Inflammatory macrophage treated with lipopolysaccharide for 4 hours (primary cell): ENCODE measurements at places on chromosomes 16 and 17.

GRCh38 chr17:74089869-74090464 lies 113.5 kb upstream of the RPL38 start:
- peak; percentile 75 for DNase-seq

DNA sequence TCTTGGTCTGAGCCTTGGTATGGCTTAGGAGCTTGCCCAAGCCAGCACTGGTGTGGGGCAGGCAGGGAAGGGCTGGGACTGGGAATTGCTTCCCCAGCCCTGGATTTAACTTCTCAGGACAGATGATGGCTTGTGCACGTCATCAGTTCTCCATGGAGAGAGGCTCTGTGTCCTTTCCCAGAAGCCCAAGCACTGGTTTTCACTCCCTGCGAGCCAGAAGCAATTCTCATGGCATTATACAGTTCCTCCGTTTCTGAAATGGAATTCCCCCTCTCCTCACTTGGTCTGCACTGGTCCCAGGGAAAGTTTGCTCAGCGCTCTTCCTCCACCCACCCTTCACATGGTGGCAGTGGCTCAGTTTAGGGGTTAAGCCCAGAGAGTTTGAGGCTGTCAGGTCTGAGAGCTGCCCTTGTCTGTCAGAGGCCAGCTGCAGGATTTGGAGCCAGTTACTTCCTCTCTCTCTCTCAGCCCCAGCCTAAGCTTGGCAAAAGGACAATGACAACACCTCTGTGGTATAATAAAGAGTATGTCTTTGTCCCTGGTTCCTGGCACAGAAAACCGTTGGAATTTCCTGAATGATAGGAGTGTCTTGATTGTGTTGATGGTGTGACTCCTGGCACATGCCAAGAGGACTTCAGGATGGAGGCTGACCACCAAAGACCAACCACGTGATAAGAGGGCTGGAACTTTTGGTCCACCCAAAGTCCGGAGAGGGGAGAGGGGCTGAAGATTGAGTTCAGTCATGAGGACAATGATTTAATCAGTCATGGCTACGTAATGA lies 219.6 kb upstream of the TNRC6C start:
- DNase-seq, result no peak

GRCh38 chr17:30992551-30992950 lies 21.7 kb downstream of the RNF135 start:
- no peak for DNase-seq

- no peak for DNase-seq
Measured at GRCh38 chr16:8373676-8374431, 216.5 kb downstream of the TMEM114 start.

- DNase-seq, result no peak
Measured at GRCh38 chr16:73890186-73891128, 406.2 kb upstream of the PSMD7 start.

- no peak for DNase-seq
Measured at GRCh38 chr17:75135452-75135851, 3.9 kb upstream of the NT5C start.

DNA sequence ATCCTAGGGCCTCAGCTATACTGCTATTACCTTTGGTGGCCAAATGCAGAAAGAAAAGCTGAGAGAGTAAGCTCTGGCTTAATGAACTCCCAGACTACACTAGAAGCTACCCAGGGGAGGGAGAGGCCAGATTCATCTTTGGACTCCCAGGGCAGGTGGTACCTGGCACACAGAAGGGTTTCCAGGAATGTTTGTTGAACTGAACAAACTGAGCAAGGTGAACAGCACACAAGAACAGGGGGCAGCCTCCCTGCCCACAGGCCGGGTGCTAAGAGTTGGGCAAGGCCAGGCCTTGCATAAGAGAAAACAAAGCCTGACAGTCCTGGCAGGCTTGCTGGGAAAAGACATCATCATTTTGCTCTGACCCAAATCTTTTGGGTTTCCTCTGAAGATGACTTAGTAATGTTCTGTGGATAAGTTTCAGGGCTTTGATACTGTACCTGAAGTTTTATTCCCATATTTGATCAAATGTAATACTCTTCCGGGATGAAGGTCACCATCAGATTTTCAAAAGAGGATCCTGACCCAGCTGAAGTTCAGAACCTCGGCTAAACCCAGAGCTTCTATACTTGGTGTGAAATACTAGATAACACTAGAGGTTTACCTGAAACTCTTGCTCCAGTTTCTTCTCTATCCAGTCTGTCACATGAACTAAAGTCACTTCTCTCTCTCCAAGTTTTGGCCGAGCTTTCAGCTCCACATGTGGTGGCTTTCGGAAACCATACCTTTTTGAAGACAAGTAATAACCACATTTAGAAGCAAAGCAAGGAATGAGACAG lies 20.5 kb upstream of the ERN1 start:
- peak; percentile 48 for DNase-seq

DNA sequence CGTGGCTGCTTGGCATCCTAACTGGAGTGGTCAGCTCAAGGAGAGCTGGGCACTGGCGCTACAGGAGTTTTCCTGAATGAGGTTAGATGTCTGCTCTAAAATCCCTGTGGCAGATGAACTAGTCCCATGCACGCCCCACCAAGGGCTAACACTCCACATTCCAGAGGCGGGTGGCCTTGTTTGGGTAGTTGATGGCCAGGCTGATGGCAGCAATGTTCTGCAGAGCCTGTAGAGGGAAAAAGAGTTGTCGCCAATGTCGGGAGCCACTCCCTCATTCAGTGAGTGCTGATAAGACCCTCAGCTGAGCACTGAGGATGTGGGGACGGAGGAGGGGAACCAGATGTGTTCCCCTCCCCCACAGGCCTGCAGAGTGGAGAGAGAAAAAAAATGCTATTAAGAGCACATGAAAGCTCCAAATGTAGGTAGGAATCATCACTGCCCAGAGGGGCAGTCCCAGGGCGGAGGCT lies 42.5 kb upstream of the ATP2A3 start:
- no peak for DNase-seq

- no peak for DNase-seq
Measured at GRCh38 chr16:25413975-25414374, 156.3 kb upstream of the ZKSCAN2 start.

DNA sequence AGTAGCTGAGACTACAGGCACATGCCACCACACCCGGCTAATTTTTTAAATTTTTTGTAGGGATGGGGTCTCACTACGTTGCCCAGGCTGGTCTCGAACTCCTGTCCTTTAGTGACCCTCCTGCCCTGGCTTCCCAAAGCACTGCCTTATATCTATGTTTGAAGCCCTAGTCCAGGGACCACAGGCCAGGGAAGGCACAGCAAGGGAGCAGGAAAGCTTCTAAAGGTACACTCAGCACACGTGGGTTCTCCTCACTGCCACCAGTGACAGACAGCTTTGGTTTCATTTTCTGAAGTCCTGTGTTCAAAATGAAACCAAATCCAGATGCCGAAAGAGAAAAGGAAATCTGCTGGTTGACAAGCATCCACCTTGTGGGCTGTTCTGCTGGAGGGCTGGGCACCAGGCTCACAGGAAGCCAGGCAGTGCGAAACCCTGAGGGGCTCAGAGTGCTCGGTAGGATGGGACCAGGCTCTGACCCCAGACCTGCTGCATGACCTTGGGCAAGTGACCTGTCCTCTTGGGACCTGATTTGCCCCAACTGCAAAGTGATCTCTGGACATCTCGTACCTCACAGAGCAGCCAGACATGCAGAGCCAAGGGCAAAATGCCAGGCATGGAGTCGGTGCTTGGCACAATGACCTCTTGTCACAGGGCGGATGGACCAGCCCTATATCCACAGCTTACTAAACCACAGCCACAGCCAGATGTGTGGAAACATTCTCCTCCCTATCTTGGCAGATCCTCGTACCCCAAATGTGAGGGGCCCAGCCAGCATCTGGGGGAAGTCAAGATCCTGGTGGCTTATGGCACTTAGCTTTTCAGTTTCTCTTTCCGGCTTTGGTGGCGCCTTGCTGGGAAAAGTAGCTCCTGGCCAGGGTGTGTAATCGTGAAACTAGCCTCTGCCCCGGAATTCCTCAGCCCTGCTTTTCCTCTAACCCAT lies 2.8 kb upstream of the SOCS1 start:
- peak; percentile 90 for DNase-seq

DNA sequence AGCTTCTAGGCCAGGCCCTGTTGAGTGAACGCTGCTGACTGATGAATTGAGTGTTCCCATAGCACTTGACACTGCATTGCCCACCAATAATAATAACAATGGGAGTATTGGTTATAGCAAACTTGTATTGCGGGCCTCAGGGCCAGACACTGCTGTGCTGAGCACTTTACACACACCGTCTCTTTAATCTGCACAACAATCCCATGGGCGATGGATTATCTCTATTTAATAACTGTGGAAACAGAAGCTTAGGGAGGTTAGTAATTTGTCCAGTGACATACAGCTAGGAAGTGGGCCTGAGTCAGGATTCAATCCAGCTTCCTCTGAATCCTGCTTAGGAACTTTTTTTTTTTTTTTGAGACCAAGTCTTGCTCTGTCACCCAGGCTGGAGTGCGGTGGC lies 11.2 kb downstream of the ARHGAP23 start:
- DNase-seq, result no peak

- DNase-seq, result no peak
Measured at GRCh38 chr17:10574324-10574723, 24.9 kb upstream of the MYH2 start.

DNA sequence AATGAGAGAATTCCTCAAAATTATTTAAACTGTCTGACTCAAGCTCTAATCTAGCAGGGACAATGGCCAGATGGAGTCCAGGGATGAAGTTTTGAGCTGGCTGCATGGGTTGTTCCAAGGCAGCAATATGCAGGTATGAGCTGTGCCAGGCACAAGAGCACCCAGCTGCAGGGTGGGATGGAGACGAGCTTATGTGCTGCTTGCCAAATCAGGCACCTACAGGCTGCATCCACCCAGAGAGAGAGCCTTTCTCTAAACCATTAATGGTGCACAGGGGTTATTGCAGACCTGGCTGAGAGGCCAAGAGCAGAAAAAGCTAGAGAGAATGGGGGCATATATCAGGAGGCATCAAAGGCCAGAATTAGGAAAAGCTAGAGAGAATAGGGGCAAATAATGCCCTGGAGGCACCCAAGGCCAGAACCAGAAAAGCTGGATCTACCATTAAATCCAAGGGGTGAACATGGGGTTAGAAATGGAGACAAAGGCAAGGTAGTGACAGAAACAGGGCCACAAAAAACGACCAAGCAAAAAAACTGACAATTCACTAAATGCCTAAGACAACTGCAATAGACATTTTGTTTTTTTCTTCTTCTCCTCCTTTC lies 11.0 kb downstream of the KRT33A start:
- no peak for DNase-seq

GRCh38 chr17:72033334-72033733 lies 87.5 kb upstream of the SOX9 start:
- DNase-seq, result no peak

- no peak for DNase-seq
Measured at GRCh38 chr17:65780111-65780510, 218.7 kb upstream of the AXIN2 start.

DNA sequence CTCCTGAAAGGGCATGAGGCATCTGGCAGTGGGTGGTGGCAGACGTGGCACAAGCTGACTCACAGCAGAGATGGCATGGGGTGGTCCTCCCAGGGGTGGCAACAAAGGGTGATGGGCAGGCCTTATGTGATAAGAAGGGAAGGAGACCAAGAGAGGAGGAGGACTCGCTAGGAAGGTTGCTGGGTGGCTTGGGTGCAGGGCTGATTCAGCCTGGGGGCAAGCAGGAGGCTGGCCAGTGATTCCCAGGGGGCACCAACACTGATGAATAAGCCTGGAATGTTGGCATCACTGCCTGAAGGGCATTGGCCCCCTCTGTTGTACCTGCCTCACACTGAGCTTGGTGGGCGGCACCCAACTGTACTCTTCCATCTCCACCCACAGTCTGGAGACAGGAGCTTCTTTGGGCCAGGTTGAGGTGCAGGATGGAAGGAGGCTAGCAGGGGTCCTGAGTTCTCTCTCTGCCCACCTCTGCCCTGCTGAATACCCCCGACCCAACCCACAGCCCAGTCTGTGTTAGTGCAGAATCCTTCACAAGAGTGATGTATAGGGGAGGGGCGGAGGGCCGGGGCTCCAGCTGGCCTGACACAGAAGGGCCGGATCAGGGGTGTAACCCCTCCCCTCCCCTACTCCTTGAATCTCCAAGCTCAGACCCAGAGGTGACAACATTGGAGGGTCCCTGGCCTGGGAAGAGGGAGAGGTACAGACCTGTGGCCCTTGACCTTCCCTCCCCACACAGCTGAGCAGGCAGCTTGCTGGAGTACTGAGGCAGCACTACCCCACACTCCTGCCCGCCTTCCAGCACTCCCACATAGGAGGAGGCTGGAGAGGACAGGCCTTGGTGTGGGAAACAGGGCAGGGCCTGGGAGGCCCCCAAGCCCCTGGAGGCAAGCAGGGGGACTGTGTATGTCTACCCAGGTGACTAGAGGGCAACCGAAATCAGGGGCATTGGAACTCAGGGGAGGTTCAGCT lies 2.6 kb downstream of the STAC2 start:
- DNase-seq, result no peak

GRCh38 chr16:84559311-84559932 lies 55.0 kb upstream of the MEAK7 start:
- no peak for DNase-seq

- no peak for DNase-seq
Measured at GRCh38 chr16:56399486-56399885, 25.9 kb downstream of the AMFR start.

- no peak for DNase-seq
Measured at GRCh38 chr16:20987049-20987448, 86.5 kb downstream of the LYRM1 start.

GRCh38 chr16:19113577-19114358 lies at the start of gene ITPRIPL2:
ITPRIPL2 (plus strand) TSS chr16:19113964; CDS start chr16:19114462, 498 bp downstream.
- DNase-seq, result peak; percentile 90

- DNase-seq, result peak; percentile 50
Measured at GRCh38 chr16:2919511-2920255, 8.0 kb downstream of the FLYWCH1 start.

GRCh38 chr17:18968345-18968744 lies 16.4 kb downstream of the SLC5A10 start:
- no peak for DNase-seq

DNA sequence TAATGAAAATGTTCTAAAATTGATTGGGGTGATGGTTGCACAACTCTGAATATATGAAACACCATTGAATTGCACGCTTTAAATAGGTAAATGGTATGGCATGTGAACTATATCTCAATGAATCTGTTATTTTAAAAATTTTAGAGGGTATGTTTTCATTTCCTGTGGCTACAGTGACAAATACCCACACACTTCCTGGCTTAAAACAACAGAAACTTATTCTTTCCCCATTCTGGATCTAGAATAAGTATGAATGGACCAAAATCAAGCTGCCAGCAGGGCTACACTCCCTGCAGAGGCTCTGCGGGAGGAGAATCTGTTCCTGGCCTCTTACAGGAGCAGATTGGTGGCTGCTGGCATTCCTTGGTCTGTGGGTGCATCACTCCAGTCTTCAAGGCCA lies 11.3 kb upstream of the PECAM1 start:
- peak; percentile 57 for DNase-seq
